ENCODE measurements at places on chromosomes 1 and 21.

- DNase-seq, result no peak
Observed at GRCh38 chr1:32984090-32984454, 19.5 kb upstream of the RNF19B start.

- no peak for DNase-seq
Observed at GRCh38 chr21:14451546-14451945, 68.6 kb upstream of the HSPA13 start.

- no peak for DNase-seq
Observed at GRCh38 chr1:10108948-10109708, 76.4 kb downstream of the UBE4B start.

GRCh38 chr1:7401814-7402547, 369.1 kb upstream of the VAMP3 start:
- DNase-seq, result no peak

DNA sequence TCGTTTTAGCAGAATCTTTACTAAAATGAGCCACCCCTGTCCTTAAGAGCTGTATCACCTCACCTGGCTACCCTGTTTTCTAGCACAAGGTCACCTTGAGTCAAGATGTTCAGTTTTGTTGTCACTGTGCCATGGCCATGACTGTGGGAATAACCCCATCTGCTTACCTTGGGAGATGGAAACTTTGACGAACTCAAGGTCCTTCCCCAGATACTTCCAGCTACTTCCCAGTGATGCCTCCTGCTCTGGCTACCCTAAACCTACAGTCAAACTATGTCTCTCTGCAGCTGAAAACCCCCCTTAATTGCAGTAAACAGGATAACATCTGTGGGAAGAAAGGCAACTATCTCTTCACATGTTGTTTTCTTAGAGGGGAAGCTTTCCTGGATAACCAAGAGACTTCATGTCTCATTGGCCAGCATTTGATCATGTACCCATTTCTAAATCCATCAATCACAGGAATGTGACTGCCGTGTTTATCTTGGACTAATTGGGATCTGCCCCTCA, 89.5 kb upstream of the C1orf21 start:
- DNase-seq, result no peak

DNA sequence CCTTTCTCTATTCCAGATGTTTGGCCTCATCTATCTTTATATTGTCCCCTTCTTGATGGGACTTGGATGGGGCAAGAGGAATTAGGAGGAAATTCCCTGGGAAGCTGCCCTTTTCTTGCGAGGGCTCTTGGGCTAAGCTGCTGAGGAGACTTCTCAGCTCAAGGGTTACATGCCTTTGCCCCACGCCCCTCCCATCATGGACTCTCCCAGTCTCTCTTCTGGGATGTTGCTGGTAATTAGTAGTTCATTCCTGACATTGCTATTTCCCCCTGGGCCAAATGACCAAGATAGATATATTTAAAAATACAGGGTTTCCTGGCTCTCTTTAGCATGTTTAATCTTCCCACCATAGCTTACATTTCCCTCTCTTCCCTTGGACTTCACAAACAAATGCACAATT, 90.6 kb upstream of the RALGPS2 start:
- no peak for DNase-seq

GRCh38 chr1:61670445-61670844, 54.5 kb downstream of the TM2D1 start:
- DNase-seq, result no peak

DNA sequence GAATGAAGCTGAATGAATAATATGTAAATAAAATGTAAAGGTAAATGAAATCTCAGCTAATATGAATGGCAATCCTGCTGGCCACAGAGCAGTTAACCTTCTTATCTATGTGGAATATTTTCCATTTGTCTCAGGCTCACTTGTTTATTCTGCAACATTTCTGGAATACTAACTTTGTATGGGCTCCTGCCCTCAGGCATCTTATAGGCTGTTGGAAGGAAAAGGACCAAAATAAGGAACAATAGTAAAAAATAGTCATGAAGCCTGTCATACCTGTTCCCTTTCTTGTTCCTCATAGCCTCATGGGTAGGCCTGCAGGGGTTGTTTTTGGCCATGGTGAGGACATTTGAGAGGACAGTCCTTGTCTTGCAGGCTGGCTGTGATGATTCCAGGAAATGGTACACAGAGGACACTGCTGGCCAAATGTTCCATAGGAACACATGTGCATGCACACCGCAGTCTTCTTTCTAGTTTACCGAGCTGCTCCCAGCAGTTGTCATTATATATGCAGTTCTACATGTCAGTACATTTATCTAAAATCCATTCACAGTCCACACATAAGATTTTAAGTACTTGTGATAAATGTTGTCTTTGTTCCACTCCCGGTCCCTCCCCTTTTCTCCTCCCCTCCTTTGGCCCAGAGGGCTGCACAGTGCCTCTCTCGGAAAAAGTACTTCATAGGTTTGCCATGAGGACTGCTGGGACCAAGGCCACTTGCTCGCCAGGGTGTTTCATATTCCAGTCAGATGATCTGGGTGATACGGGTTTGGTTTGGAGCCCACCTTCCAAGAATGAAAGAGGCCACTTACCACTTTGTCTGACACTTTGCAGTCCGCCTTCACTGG, 15.2 kb upstream of the KCNQ4 start:
- no peak for DNase-seq

GRCh38 chr1:86068271-86068721, 88.3 kb downstream of the COL24A1 start:
- no peak for DNase-seq

DNA sequence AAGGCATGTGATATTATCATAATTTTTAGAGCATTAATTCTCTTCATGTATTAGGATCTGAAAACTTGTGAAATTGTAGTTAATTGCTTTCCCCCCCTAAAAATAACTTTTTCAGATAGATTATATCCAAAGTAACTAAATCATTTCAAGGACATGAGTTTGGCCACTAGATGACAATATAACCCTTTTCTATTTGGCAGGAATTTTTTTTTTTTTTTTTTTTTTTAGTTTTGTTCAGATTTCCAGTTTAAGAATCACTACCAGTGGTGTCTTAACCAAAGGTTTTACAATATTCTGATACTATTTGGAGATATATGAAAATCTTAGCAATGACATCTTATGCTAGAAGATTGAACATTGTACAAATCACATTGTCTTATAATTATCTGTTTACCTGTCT, 370.8 kb downstream of the AMY1C start:
- DNase-seq, result no peak

GRCh38 chr1:27299385-27300271, 22.3 kb upstream of the TMEM222 start:
- no peak for DNase-seq

GRCh38 chr1:99731384-99731783, 35.1 kb downstream of the FRRS1 start:
- no peak for DNase-seq

- DNase-seq, result no peak
Observed at GRCh38 chr1:18770799-18771198, 88.7 kb downstream of the TAS1R2 start.

DNA sequence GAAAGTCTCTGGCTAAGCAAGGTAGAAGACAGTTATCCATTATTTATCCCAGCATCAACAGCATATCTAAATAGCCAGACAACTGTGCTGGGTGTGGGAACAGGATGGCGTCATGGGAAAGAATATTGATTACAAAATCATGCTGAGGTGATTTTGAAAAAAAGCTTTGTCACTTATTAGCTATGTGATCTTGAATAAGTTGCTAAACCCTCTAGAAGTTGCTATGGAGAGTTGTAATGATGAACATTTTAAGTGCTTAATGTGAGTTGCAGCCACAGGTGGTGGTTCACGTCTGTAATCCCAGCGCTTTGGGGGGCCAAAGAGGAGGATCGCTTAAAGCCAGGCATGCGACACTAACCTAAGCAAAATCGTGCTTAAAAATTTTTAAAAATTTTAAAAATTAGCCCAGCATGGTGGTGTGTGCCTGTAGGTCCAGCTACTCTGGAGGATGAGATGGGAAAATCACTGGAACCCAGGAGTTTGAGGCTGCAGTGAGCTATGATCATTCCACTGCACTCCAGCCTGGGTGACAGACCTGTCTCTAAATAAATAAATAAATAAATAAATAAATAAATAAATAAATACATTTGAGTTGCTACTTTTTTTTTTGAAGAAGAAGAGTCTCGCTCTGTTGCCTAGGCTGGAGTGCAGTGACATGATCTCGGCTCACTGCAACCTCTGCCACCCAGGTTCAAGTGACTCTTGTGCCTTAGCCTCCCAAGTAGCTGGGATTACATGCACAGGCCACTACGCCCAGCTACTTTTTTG, 33.6 kb downstream of the WNT2B start:
- DNase-seq, result no peak

DNA sequence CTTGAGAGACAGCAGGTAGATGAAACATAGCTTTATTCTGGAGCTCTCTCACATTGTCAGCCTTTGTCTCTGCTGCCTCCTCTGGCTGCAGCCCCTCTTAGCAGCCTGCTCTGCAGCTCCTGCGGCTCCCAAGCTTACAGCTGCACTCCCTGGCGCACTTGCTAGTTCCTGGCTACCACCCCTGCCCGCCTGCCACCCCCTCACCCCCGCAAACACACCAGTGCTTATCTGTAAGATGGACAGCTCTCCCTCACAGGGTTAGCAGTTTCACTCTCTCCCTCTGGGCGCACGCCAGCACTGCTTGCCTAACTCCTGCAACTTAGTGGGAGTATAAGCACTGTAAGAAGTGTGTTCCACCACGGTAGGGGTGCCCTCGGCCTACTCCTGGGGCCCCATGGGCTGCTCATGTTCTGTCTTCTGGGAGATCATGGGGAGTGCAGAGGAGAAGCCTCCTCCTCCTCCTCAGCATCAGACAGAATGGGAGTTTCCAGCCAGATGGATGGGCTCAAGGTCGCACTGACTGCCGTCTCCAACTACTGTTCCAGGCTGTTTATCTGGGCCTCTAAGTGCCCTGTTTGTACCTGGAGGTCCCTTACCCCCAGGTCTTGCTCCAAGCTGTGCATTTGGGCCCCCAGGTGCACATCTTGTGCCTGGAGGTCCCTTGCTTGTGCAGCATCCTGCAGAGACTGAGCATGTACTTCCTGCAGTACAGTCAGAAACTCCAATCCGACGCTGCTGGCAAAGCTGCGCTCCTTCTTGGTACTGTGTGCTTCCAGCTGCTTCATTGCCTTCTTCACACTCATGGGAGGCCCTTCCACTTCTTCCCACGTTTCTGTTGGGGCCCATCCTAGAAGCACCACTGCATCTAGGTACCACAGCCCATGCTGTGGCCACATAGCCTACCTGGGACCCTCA, 1388.1 kb downstream of the AMY1C start:
- no peak for DNase-seq

- DNase-seq, result no peak
Observed at GRCh38 chr1:93738926-93739325, 57.3 kb upstream of the BCAR3 start.

DNA sequence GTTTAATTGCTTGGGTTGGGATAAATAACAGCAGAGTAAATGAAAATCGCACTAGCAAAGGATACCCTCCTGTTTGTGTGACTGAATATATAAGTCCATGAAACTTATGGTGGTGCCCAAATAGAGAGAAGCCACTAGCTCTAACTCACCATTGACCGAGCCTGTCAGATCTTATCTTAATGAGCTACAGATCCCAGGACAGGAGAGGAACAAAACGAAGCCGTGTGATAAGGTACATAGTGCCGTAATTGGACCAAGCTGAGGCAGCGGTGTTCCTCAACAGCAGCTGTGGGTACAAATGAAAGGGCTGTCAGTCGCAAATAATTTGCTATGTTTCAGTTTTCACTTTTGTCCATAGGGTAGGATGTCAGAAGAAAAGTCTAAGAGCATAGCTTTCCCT, 276.1 kb downstream of the PTBP2 start:
- no peak for DNase-seq

DNA sequence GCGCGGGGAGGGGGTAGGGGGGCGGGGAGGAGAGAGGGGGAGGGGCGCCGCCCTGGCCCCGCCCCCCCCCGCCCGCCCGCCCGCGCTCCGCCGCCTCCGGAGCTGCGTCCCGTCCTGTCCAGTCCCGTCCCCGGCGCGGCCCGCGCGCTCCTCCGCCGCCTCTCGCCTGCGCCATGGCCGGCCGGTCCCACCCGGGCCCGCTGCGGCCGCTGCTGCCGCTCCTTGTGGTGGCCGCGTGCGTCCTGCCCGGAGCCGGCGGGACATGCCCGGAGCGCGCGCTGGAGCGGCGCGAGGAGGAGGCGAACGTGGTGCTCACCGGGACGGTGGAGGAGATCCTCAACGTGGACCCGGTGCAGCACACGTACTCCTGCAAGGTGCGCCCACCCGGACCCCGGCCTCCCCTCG, at the start of gene AGRN:
TSS of gene AGRN (plus strand) at position 121 of the 405 bp plus-strand sequence. CDS start at position 174, 53 bp downstream.
- no peak for DNase-seq

DNA sequence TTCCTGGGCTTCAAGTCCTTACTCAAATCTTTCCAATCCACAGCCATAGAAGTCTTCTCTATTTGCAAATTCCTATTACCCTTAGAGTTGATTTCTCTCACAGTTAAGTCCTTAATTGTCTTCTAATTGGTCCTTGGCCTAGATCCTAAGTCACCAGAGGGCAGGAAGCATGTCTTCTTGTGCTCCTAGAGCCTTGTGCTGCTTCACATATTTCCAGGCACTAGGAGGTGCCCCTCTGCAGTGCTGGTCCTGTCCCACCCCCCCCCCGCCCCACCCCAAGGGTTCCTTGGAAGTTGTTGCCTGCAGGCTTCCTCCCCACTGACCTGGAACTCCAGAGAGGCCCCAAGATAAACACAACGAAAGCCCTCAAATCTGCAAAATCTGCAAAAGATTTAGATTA, 28.1 kb upstream of the TARBP1 start:
- DNase-seq, result no peak

GRCh38 chr1:100497796-100498195, 40.1 kb upstream of the GPR88 start:
- no peak for DNase-seq

DNA sequence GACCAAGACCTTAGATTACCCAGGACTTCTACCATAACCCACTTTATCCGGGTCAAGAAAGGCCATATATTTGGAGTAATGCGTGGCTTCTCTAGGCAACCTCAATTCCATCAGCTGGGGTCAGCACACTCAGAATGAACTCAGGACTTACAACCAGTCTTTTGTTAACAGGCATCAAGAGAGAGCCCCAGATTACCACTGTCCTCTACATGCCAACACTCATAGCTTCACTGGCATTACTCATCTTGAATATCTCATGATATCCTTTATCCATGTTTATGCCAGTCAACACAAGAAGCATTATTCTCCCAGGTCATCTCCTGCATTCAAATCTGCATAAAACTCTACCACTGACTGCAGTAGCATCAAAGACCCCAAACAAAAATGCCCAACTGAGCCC, 6.6 kb upstream of the FCGR2A start:
- no peak for DNase-seq

DNA sequence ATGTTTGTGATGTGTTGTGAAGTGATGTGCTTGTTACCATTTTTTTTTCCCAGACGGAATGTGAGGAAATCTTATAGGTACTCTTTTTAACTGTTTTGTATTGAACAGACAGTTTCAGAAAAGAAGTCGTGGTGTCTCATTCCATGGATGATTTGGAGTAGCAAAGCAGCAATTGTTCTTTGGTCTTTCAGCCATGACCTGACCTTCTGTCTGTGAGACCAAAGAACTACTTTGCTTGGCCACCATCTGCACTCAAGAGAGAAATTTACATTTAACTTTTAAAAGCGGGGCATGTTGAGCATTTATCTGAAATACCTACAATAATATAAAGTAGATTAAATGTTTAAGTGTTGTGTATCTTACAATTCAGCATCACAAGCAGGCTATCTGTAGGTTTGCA, 90.2 kb downstream of the SDCCAG8 start:
- no peak for DNase-seq

Measured in COR-L47 (cell line).